LHCN-M2 (cell line): ENCODE measurements at places on chromosomes 11 and 22. TPM values are rescaled to one million over a fixed set of nuclear protein-coding genes. Genes with fewer than 3 reads are reported as not detected.

Gene DEUP1
- total RNA-seq = not detected in 2 replicates

Gene SLC5A1
- not detected in 2 replicates for total RNA-seq

Gene OR2AG1
- not detected in 2 replicates for total RNA-seq

Gene ARHGAP32
- total RNA-seq = 6.7 and 9.3 TPM in 2 replicates

Gene OR8D4
- not detected in 2 replicates for total RNA-seq

Gene FDXACB1
- total RNA-seq = 2.8 and 2.9 TPM in 2 replicates

Gene PDGFD
- under 0.01 TPM in 1 of 2 replicates, not detected in the other for total RNA-seq

Gene KDM4E
- not detected in 2 replicates for total RNA-seq

Gene SF1
- total RNA-seq = 124 and 158 TPM in 2 replicates

Gene HBD
- not detected in 2 replicates for total RNA-seq

Gene BET1L
- total RNA-seq = 11.1 and 17.2 TPM in 2 replicates

Gene OR10A2
- total RNA-seq = not detected in 2 replicates

Gene SPI1
- total RNA-seq = not detected in 2 replicates

Gene INSC
- 6.3 and 10.6 TPM in 2 replicates for total RNA-seq

Gene MFRP
- total RNA-seq = not detected in 2 replicates

Gene RAB3IL1
- total RNA-seq = 2.4 and 4.8 TPM in 2 replicates

Gene PLA2G6
- 6.1 and 13.3 TPM in 2 replicates for total RNA-seq

Gene TREH
- not detected in 2 replicates for total RNA-seq

Gene IGLL5
- total RNA-seq = not detected in 2 replicates

Gene ATL3
- total RNA-seq = 104 and 119 TPM in 2 replicates

Gene CCDC15
- 13.3 and 16.0 TPM in 2 replicates for total RNA-seq

Gene PLAAT2
- not detected in 2 replicates for total RNA-seq

Gene CNGA4
- not detected in 2 replicates for total RNA-seq

Gene NPAS4
- total RNA-seq = 0.13 TPM in 1 of 2 replicates, not detected in the other

Gene SYCE3
- not detected in 2 replicates for total RNA-seq

Gene P2RX6
- total RNA-seq = 51.2 and 63.5 TPM in 2 replicates

Gene OTOG
- total RNA-seq = not detected in 2 replicates

Gene ZC3H12C
- total RNA-seq = 7.5 and 13.4 TPM in 2 replicates

Gene KCNQ1OT1
- 0.57 and 0.64 TPM in 2 replicates for total RNA-seq

Gene TMEM86A
- 1.6 and 2.1 TPM in 2 replicates for total RNA-seq

Gene ROM1
- total RNA-seq = 8.9 and 10.3 TPM in 2 replicates

Gene MUC5AC
- total RNA-seq = not detected in 2 replicates

Gene NXPE2
- 0.11 and 0.13 TPM in 2 replicates for total RNA-seq

Gene DNAJB7
- total RNA-seq = not detected in 2 replicates

Gene B4GALNT4
- 0.75 and 1.3 TPM in 2 replicates for total RNA-seq

Gene ELFN2
- total RNA-seq = 0.17 and 0.32 TPM in 2 replicates

Gene CYB561A3
- total RNA-seq = 97.0 and 135 TPM in 2 replicates

Gene GPHA2
- total RNA-seq = not detected in 2 replicates

Gene NLRP14
- total RNA-seq = not detected in 2 replicates

Gene RBX1
- total RNA-seq = 53.3 and 87.0 TPM in 2 replicates

Gene MPPED2
- total RNA-seq = 0.06 TPM in 1 of 2 replicates, not detected in the other

Gene C1QTNF4
- total RNA-seq = 0.19 TPM in 1 of 2 replicates, not detected in the other

Gene PRAME
- total RNA-seq = not detected in 2 replicates

Gene C22orf42
- total RNA-seq = not detected in 2 replicates

Gene IGLL1
- not detected in 2 replicates for total RNA-seq

Gene HTR3B
- not detected in 2 replicates for total RNA-seq

Gene ENDOD1
- 26.8 and 30.0 TPM in 2 replicates for total RNA-seq

Gene CARD16
- not detected in 2 replicates for total RNA-seq

Gene TUBA8
- 0.26 and 0.46 TPM in 2 replicates for total RNA-seq

Gene KIF18A
- total RNA-seq = 32.3 and 38.1 TPM in 2 replicates

Gene IFTAP
- total RNA-seq = 17.6 and 27.6 TPM in 2 replicates

Gene OR2AG2
- total RNA-seq = 0.19 TPM in 1 of 2 replicates, not detected in the other
